SIG-M5 (cell line): ENCODE measurements at places on chromosomes 3 and 15.
A peak's percentile ranks its signal among the peaks of the same experiment; 100 is the strongest.

GRCh38 chr15:40060236-40060961 lies 21.4 kb upstream of the SRP14 start:
- DNase-seq, result no peak

DNA sequence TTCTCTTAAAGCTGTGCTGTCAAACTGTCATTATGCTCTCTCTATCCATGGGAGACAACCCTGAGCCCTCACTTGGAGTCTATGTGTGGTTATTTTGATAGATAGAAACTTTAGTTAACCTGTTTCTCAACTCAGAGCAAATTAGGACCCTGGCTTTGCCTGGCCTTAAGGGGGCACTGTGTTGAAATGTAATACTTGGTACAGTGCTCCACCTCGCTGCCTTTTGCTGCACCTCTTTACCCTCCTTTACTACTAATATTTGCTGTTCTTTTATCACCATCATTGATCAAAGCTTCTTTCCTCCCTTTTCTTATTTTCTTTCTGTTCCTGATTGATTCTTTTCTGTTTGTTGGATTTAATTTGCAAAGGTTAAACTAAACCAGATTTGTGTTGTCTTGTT lies 34.3 kb downstream of the STT3B start:
- no peak for DNase-seq

DNA sequence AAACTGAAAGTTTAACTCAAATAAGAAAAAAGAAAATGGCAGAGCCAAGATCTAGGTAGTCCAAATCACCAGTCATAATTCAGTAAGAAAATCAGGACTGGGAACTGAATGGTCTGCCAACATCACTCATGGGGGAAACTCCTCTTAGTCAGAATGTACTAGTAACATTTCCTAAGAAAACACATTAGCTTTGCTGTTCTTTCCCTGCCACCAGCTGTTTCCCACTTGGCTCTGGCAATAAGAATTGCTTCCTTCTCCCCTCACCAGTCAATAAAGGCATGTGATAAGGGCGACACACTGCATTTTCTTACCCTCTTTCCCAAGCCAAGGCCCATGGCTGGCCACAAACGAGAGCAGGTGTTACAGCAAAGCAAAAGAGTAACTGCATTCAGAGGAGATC lies 46.1 kb downstream of the PIK3R4 start:
- DNase-seq, result no peak

GRCh38 chr3:135667061-135667460 lies 298.5 kb upstream of the PPP2R3A start:
- DNase-seq, result no peak

DNA sequence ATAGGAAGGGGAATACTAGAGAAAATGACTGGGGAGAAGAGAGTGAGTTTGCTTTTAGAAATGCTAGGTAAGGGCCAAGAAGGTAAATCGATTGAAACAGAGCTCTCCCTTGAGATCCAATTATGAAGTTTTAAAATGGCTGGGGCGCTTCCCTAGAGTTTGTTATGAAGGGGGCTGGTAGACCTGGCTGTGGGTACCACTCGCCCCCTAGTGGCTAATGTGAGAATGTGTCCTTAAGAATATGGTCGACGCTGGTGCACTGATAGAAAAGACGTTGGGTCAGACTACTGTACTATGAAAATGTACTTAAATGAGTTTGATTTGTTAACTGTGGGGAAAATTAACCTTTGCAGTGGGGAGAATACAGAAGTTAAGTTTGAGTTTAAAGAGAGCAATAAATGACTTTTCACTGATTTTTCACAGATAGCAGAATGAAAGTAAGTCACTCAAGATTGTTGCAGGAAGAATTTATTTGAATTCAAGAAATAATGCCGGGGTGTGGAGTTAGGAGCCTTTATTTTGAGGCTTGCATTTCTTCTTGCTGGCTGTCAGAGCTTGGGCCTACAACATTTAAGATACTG lies 9.2 kb downstream of the TMPRSS7 start:
- DNase-seq, result no peak

DNA sequence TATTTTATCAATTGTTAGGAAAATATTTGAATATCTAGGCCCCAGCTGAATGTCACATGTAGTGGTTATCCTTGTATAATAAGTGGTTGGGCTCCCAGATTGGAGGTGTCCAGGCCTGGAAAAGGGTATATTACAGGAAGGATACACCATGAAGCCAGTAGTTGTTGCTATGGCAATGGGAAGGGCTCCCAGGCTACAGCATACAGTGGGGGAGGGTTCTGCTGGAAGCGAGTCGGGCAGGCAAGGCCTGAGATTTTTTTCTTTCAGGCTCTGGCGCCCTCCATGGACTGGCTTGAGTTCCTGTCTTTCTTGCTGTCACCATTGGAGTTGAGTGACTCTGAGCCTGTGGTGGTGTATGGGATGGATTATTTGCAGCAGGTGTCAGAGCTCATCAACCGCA lies 8.9 kb downstream of the ECE2 start:
- DNase-seq, result no peak

GRCh38 chr3:65352951-65353350 lies 665.2 kb upstream of the ADAMTS9 start:
- no peak for DNase-seq

GRCh38 chr3:138935863-138936740 lies 10.8 kb downstream of the FOXL2 start:
- no peak for DNase-seq

DNA sequence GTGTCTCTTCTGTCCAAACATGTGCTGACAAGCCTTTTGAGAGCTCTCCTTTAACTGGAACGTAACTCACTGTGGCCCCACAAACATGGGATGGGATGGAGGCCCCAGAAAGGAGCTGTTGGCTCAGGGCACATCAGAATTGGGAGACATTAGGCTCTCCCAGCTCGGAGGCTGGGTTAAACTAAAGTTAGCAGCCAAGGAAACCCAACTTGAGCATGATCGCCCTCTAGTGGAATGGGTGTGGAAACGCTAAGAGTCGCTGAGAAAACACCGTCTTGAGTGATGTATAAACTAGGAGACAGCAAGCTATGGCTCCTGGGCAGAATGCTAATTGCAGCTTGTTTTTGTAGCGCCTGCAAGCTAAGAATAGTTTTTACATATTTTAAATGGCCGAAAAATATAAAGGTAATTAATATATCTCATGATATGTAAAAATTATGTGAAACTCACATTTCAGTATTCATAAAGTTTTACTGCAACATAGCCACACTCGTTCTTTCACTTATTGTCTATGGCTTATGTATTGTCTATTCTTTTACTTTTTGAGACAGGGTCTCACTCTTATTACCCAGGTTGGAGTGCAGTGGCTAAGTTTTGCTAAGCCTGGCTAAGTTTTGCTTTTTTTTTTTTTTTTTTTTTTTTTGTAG lies 138.8 kb upstream of the HACD2 start:
- peak; percentile 9 for DNase-seq

DNA sequence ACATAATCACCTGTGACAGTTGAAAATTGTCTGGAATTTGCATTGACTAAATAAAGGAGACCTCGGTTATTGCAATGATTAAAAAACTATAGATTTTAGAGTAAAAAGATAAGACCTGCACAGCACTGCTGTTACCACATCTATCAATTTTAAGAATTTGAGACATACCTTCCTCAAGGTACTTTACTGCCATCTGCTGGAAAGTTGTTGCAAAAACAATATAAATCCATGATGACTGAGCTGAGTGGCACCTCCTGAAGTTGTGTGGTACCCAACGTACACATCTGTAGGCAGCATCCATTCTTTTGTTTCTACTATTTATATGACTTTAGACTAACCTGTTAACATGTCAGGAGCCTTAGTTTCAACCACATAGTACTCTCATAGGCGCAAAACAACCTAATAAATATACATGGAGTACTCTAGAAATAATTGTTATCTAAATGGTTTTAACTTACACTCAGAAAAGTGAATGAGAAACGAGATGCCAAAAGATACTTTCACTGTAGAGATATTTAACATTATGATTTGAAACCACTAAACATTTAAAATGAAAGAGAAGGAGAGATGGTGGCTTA lies 106.7 kb downstream of the GHSR start:
- no peak for DNase-seq
